ENCODE measurements at places on chromosomes 6 and 20.

GRCh38 chr6:96876886-96877545 lies 20.7 kb downstream of the NDUFAF4 start:
- DNase-seq = no peak

DNA sequence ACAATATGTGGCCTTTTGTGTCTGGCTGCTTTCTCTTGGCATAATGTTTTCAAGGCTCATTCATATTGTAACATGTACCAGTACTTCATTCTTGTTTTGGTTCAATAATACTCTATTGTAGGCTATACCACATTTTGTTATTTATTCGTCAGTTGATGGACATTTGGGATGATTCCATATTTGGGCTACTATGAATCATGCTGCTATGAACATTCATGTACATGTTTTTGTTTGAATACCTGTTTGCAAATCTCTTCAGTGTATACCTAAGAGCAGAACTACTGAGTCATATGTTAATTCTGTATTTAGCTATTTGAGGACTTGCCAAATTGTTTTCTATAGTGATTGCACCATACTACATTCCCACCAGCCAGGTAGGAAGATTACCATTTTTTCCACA lies 259.9 kb downstream of the GMPR start:
- DNase-seq = no peak

DNA sequence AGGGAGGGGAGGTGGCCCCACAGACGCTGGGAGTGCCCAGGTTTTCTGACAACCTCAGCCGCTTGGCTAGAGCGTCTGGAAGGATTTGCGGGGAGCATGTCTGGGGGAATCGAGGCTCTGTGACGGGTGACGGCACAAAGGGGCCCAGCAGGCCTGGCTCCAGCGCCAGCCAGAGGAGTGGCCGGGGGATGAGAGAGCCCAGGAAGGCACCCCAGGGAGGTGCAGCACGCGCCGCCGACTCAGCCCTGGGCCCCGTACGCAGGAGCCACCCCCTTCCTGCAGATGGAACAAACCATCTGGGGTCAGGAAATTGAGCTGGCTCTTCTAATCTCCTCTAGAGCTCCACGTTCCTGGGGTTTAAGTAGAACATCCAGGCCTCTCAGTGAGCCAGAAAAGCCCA lies 5.9 kb upstream of the SLCO4A1 start:
- no peak for DNase-seq

DNA sequence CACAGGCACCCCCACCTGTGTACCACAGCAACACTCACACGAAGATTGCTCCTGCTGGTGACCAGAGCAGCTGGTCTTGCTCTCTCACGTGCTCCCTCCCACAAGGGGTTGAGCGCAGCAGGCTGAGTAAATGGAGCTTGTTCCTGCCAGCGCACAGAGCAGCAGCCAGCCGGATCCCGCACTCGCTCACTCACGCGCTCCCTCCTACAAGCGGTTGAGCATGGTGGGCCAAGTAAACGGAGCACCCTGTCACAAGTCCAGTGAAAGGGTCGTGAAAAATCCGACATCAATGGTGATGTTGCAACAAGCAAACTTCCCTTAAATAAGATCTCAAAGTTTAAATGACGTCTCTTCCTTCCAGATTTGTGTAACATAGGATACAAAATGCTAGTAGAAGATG lies 313.7 kb downstream of the FOXC1 start:
- no peak for DNase-seq

GRCh38 chr20:45372646-45373352 lies 5.3 kb downstream of the TP53TG5 start:
- DNase-seq = no peak

DNA sequence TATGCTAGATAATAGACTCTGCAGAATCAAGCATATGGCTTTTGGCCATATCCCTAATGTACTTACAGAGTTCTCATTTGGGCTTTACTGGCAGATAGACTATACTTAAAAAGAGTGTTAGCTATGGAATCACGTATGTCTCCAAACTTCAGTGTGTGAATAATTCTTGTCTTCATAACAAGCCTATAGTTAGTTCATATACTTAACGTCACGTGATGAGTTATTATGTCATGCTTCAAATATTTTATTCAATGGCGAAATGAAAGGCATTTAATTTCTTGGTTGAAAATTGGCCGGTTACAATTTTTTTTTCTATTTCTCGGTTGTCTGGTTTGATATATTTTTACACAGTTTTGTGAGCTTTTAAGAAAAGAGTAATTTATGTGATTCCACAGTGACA lies 62.7 kb downstream of the MEI4 start:
- DNase-seq = no peak

GRCh38 chr6:138357928-138358327 lies 19.8 kb upstream of the SMIM28 start:
- DNase-seq = no peak

DNA sequence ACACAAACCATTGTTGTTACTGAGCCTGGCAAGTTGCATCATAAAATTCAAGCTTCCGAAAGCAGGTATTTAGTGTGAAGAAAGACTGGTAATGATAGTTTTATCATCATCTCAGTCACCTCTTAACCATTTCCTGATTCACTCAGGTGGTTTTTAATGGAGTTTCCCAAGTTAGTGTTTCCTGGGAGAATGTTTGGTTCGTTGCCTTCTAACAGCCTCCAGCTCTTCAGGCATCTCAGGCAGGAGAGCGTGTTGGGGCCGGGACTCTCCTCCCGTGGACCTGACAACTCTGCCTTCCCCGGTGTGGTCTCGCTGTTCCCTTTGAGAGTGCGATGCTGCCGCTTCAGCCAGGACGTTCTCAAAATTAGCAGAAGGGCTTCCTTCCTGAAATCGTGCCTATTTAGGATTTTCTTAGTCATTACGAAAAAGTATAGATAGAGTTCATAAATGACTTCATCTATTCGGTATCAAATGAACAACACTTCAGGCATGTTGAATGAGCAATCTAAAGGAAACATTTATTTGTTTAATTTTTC lies 105.0 kb upstream of the QKI start:
- peak; percentile 86 for DNase-seq

DNA sequence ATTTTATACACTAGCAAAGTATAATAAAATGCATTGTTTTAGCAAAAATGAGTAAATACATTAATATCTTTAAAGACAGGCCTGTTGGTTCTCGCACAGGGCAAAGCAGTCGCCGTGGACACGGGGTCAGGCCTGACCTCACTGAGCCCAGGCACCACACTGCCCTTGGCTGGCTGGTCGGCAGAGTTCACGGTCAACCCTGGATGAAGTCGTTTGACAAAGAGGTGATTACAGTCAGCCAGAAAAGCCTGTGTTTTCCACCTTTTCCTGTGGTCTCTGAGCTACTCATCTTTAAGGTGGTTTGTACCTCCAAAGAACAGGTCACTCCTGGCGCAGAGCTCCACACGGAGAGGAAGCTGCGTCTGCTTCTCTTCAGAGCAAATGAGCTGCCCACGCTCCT lies 191.5 kb downstream of the DLL1 start:
- no peak for DNase-seq

- DNase-seq = peak; percentile 37
Measured at GRCh38 chr6:13614126-13614925, 809 bp upstream of the NOL7 start.

DNA sequence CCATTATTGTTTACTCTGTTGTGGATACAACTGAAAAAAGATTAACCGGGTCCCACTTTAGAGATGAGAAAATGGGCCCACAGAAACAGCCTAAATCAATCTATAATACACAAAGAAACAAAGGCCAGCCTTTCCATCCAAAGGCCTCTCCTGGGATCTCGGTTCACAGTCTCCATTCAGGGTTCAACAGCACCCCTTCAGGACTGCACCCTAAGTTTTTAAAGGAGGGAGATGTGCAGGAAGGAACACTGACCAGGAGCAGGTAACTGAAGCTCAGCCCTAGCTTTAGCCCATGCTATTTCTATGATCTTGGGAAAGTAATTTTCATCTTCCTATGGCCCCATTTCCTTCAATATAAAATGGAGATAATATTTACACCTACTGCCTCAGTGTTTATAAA lies 147.7 kb downstream of the BTBD9 start:
- DNase-seq = no peak

DNA sequence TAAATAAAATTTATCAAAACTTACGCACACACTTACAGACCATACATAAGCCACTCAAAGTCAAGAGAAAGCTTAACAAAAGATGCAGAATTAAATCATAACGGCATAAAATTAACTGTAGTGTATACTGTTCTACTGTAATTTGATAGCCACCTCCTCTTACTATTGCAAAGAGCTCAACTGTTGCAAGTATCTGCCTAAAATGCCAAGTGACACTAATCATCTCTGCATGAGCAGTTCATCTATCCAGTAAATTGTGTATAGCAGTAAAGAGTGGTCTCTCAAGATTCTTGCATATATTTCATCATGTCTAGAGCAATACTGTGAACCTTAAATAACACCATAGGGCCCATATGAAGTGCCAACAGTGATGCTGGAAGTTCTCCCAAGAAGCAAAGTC lies 12.3 kb downstream of the OR2H2 start:
- DNase-seq = no peak

GRCh38 chr6:105793130-105793529 lies 293.0 kb upstream of the PRDM1 start:
- DNase-seq = no peak
